ENCODE measurements at places on chromosomes 1 and 21.

DNA sequence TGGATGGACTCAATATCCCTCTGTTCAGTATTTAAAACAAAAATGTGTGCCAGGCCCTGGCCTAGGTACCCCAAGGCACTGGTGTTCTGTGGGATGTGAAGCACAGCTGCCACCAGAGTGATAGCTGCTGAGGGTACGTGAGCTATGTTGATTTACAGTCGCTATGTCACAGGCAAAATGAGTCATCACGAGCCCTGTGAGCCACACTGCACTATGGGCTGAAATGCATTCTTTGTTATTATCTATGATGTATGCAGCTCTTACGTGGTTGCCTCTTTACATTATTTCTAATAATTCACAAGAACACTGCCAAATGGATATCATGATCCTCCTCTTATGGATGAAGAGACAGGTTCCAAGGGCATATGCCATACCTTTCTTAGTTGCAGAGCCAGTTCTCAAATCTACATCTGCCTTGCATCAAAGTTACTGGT is 2.1 kb downstream of the TEX38 start:
- peak; percentile 40 for DNase-seq

GRCh38 chr1:84675631-84676030 is 14.6 kb downstream of the SSX2IP start:
- no peak for DNase-seq

GRCh38 chr1:43058545-43059360 is 100.1 kb upstream of the SLC2A1 start:
- peak; percentile 57 for DNase-seq

GRCh38 chr1:232393010-232393409 is 236.9 kb downstream of the SIPA1L2 start:
- DNase-seq = peak; percentile 61

- no peak for DNase-seq
These were observed 38.4 kb downstream of the LEPR start for GRCh38 chr1:65458730-65459396.

DNA sequence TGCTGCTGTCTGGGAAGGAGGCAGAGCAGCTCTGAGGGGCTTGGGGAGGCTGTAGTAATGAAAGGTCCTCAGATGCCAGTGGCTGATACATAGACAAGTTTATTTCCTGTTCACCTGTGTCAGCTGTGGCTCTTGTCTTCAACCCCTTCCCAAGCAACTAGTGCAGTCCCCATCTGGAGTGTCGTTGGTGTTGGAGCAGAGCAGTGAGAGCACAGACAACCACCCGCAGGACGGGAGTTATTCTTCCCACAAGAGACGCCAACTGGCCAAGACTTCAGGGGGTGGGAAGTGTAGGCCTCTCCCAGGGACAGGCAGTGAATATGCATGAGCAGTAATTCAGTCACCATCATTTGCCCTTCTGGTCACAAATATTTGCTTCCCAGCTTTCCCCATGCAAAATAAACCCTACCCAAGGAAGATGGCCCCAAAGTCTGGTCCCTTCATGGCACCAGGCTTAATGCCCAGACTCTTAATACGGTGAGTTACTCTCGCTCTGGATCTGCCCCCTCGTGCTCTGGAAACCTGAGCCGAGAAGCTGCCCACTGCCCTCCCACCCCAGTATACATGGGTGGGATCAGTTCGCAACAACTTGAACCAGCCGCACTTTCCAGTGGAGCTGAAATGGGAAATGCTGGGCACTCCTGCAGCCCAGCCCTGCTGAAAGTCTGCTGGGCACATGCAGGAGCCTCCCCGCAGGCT is 153.5 kb upstream of the COL6A1 start:
- DNase-seq = no peak

DNA sequence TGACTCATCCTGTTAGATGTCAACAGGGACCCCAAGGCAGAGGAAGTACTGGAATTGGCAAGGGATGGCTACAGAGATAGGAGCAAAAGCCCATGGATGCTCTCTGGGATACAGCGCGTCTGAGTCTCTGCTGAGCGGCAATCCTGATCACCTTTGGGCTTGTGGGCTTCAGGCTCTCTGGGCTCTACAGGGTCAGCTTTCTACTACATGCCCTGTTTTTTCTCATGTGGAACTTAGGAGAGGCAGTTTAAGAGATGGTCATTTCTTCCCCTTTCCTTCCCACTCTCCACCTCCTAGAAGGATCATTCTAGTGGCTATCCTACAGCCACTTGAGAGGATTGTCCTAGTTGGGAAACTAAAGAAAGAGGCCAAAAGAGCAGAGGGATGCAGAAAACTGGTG is 1.3 kb downstream of the LINGO4 start:
- no peak for DNase-seq

- no peak for DNase-seq
These were observed 48.1 kb upstream of the EEIG2 start for GRCh38 chr1:108511764-108512163.

DNA sequence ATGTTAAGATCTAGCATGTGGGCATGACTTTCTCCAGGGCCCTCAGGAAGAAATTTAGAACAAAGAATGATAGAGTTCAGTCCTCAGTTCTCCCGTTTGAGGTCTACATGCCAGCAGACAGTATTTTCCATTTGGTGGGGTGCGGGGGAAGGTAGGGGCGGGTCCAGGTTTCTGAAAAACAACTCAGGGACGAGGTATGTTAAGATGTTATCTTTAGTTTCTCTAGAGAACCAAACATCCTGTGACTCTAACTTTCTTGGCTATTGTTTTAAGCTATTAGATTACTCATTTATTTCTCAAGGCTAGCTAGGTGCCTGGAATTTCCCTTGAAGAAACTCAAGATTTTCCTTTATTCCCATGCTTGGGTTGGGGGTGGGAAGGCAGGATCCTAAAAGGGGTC is 42.3 kb upstream of the SYT14 start:
- DNase-seq = peak; percentile 14

GRCh38 chr1:14508613-14509012 is 89.9 kb upstream of the KAZN start:
- no peak for DNase-seq

GRCh38 chr1:93347334-93347899 is 1.7 kb downstream of the DR1 start:
- no peak for DNase-seq

- DNase-seq = no peak
These were observed 6.1 kb upstream of the ZNF362 start for GRCh38 chr1:33250217-33250616.

DNA sequence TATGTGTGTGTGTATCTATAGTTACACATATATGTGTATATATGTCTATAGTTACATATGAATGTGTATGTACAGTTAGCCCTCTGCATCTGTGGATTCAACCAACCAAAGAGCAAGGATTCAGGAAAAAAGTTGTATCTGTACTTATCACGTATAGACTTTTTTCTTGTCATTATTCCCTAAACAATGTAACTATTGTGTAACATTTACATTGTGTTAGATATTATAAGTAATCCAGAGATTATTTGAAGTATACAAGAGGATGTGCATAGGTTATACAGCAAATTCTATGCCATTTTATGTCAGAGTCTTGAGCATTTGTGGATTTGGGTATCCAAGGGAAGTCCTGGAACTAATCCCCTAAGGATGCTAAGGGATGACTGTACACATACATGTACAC is 71.3 kb downstream of the RASAL2 start:
- no peak for DNase-seq

GRCh38 chr1:3618881-3619671 is 5.7 kb upstream of the TPRG1L start:
- DNase-seq = peak; percentile 79

- no peak for DNase-seq
These were observed 407 bp upstream of the PIGV start for GRCh38 chr1:26787381-26787705.
